ENCODE measurements at places on chromosomes 2 and 18.

- no peak for DNase-seq
Measured at GRCh38 chr2:226059961-226060627, 660.6 kb downstream of the NYAP2 start.

GRCh38 chr2:101758001-101758400, 60.5 kb downstream of the MAP4K4 start:
- no peak for DNase-seq

- no peak for DNase-seq
Measured at GRCh38 chr18:47619771-47620448, 310.5 kb downstream of the SMAD2 start.

DNA sequence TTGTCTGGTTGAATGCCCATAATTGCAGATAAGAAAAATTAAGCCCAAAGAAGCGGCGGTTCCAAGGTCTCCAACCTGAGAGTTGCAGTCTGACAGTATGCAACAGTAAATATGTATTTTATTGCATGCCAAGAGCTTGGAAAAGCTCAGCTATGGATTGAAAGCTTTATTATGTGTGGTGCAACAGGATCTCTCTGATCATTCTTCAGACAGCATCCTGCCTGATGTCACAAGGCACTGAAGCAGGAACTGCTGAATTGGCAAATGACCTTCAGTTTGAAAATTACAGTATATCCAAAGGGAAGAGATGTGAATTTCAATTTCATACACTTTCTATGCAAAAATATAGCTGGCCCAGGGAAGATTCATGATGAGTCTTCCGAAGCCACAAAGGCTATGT, 42.5 kb downstream of the DOCK10 start:
- DNase-seq, result no peak

- peak; percentile 62 for DNase-seq
Measured at GRCh38 chr18:6414118-6414722, 491 bp downstream of the L3MBTL4 start.

GRCh38 chr2:17634997-17635396, 94.5 kb downstream of the VSNL1 start:
- DNase-seq, result no peak

GRCh38 chr18:79587779-79588635, 91.6 kb upstream of the CTDP1 start:
- DNase-seq, result peak; percentile 76

- peak; percentile 69 for DNase-seq
Measured at GRCh38 chr2:70977605-70978205, 725 bp upstream of the ANKRD53 start.

DNA sequence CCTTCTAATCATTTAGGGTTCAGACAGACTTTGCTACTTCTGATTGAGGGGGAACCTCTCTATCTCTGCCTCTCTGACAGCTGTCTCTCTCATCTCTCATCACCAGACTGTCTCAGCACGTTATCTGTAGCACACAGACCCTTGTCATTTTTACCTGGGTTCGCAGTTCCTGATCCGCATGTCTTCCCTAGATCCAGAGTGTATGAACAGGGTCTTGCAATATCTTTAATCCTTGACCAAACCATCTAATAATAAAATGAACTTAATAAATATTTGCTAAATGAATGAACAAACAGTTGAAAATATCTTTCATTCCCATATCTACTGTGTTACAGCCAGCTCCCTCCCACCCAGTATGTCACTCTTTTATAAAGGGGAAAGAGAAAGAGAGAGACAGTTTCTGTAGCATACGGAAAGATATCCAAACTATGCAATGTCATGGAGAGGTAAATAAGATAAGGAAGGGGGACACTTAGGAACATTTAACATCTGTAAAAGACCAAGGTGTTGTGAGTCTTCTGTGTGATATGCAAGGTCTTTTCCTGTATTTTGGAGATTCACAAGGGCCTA, 507.6 kb downstream of the SUCLG1 start:
- no peak for DNase-seq

GRCh38 chr2:191957996-191958860, 111.3 kb upstream of the CAVIN2 start:
- no peak for DNase-seq

DNA sequence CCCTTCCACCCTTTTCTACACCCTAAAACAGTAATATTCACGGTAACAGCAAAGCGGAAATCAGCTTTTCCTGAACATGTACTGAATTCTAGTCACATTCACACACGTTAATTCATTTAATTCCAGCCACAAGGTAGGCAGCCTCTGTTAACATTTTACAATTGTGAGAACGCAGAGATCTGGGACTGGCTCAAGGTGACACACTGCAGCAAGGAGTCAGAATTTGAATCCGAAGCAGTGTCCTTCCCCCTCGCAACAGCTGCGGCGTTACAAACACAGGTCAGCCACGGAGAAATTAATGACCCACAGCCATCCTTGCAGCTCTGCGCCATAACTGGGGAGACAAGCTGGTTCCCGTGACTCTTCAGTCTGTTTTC, 818 bp upstream of the SLC20A1 start:
- no peak for DNase-seq

- DNase-seq, result no peak
Measured at GRCh38 chr2:217680381-217680780, 322.4 kb downstream of the TNS1 start.

DNA sequence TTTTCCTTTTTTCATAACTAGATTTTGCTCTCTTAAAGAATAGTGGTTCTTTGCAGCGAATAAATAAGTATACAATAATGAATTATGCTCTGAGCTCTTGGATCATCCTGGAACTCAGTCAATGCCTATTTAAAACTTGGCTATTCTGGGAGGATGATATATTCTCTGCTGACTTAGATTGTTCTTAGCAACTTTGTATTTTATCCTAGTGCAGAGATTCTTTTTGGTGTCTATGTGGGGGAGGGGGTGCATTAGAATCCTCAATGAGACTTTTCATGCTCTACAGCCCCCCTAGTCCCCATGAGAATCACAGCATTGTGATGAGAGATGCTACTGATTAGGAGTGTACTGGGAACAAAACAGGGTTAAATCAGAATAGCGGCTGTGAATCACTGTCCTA, 8.8 kb upstream of the FAM98A start:
- DNase-seq, result no peak

- no peak for DNase-seq
Measured at GRCh38 chr18:24530630-24531111, 70.2 kb downstream of the HRH4 start.

DNA sequence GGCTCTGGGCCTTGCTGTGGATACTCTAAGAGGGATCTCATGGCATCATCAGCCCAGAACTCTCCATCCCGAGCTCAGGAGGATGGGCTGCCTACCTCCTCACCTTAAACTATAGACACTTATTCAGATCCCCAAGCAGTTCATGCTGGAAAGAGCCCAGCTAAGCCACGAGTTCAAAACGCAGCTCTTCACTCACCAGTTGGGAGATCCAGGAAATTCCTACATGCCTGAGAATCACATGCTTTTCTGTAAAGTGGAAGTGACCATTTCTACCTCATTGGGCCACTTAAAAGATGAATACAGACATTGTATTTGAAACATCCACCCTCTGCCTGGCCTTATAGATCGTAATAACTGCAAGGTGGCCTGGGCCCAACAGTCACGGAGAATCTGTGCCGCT, 6.6 kb downstream of the ATOH8 start:
- no peak for DNase-seq

- no peak for DNase-seq
Measured at GRCh38 chr18:45527891-45528290, 87.4 kb upstream of the SLC14A2 start.

- peak; percentile 84 for DNase-seq
Measured at GRCh38 chr2:38115216-38116032, 39.5 kb upstream of the CYP1B1 start.

DNA sequence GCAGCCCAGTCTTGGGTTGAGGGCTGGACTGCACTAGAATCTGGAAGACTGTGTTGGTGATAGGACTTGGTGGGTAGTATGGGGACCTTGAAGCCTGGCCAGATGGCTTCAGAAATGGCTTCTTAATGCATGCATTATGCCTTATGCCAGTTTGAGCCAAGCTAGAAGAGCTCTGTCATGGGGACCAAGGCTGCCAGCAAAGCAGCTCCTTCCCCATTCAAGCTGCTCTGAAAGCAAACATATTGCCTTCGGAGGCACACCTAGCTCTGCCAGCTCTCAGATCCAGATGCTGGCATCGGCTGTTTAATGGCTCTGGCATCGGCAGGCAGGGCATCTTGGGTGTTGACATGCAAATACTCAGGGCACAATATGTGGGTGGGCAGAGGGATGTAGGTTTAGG, 59.0 kb upstream of the IGFBP5 start:
- DNase-seq, result no peak

- no peak for DNase-seq
Measured at GRCh38 chr2:149420053-149420963, 89.9 kb downstream of the LYPD6 start.

- no peak for DNase-seq
Measured at GRCh38 chr18:77573571-77573970, 323.9 kb downstream of the GALR1 start.

DNA sequence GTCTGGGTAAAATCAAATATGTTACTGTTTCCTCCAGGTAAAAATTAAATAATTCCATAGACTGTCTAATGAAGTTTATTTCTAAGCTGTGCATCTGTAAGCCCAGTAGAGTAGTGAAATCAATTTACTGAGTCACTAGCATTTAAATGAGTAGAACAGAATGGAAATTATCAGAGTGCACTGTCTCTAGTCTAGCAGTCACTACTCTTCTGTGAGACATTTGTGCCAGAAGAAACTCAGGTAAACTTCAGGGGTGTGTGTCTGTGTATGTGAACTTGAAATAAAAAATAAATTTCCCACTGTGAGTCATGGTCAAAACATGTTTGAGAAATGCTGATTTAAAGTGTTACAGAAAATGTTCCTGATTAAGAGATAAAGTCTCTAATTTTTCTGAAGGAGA, 146.4 kb downstream of the RIF1 start:
- DNase-seq, result no peak

DNA sequence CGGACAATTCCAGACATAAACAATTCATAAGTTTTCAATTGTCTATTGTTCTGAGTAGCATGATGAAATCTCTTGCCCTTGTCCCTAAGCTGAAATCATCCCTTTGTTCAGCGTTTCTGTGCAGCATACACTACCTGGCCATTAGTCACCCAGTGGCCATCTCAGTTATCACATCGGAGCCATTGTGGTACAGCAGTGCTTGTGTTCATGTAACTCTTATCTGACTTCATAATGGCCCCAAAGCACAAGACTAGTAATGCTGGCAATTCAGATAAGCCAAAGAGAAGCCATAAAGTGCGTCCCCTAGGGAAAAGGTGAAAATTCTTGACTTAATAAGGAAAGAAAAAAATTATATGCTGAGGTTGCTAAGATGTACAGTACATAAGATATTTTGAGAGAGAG, 127.2 kb downstream of the FHOD3 start:
- DNase-seq, result no peak

- DNase-seq, result peak; percentile 82
Measured at GRCh38 chr2:121071034-121071504, 213.9 kb downstream of the TFCP2L1 start.

DNA sequence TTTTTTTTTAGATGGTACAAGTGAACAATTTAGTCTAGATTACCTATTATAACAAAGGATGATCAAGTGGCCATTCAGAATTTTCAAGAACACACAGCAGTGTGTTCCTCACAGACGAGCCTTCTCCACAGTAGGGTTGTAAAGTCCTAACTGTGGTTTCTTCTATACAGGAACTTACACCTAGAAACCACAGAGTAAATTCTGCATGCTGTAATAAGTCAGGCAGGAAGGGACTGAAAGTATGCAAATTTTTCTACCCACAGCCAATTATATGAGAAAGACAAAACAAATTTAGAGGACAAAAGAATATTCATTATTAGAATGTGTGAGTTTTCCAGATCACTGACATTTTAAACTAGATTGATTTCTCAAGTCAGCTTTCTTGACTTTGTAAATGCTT, 99.5 kb downstream of the RBMS1 start:
- DNase-seq, result no peak

- no peak for DNase-seq
Measured at GRCh38 chr2:239208465-239209180, 192.2 kb downstream of the HDAC4 start.

- no peak for DNase-seq
Measured at GRCh38 chr18:28065031-28065792, 111.7 kb downstream of the CDH2 start.

GRCh38 chr2:98463081-98463481, 18.4 kb downstream of the INPP4A start:
- DNase-seq, result no peak

DNA sequence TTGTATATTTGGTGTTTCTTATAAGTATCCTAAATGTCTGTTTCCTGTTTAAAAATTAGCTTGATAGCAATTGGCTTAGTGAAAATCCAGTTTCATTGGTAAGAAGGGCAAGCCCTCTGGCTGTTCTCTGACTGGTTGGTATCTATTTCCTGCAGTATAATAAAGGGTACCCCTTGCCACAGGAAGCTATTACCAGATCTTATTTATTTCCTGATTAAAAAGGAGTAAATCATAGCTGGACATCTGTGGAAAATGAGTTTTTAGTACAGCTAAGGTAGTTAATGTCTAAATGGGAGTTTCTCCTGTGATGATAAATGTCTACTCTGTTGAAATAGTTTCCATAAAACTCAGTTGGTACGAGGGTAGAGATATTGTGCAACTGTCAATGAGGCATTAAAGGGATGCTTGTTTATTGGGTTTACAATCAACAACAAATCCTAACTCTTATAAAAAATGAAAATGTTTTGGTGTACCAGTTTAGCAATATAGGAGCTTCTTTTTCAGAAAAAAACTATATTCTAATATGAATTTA, 58.7 kb downstream of the FASTKD2 start:
- DNase-seq, result no peak

DNA sequence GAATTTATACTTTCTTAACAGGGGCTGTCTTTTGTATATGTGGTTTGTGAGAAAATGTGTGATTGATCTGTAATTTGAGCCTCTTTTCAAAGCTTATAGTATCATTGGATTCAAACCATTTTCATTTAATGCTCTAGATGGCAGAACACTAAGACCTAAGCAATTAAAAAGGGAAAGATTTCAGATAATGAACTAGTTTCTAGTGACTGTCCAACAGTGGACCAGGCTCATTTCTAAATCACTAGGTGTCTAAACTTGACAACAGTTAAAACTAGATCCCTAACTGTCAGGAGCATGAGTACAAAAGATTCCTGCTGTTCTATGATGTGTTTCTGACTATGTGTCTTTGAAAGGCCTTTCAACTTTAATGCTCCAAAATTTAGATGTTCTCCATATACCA, 54.6 kb downstream of the ANKRD44 start:
- DNase-seq, result no peak

GRCh38 chr18:56789004-56789888, 138.1 kb downstream of the WDR7 start:
- no peak for DNase-seq

GRCh38 chr18:80108121-80108536, 933 bp upstream of the ADNP2 start:
- DNase-seq, result no peak

GRCh38 chr2:54979321-54980044, 70.8 kb downstream of the RTN4 start:
- no peak for DNase-seq

- DNase-seq, result no peak
Measured at GRCh38 chr2:42913280-42913878, 121.0 kb upstream of the HAAO start.

DNA sequence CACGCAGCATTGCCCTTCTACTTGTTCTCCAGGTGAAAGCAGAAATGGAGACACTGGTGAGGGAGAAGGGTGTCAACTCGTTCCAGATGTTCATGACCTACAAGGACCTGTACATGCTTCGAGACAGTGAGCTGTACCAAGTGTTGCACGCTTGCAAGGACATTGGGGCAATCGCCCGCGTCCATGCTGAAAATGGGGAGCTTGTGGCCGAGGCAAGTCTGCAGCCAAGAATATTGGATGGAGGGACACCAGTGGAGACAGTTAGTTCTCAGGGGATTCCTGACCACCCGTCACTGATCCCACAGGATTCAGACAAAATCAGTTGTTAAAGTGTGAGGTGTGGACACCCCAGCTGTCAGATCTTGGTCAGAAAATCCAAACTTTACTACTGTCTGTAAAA, 43.2 kb upstream of the MAPRE3 start:
- DNase-seq, result no peak

Measured in tibial artery (tissue), 4 donors.